ENCODE measurements at places on chromosomes 12 and 14.
A peak's percentile ranks its signal among the peaks of the same experiment; 100 is the strongest.

GRCh38 chr12:93825501-93825888 lies 148.3 kb downstream of the CRADD start:
- DNase-seq: no peak

GRCh38 chr12:2449586-2449985 lies 345.2 kb upstream of the FKBP4 start:
- no peak for DNase-seq

DNA sequence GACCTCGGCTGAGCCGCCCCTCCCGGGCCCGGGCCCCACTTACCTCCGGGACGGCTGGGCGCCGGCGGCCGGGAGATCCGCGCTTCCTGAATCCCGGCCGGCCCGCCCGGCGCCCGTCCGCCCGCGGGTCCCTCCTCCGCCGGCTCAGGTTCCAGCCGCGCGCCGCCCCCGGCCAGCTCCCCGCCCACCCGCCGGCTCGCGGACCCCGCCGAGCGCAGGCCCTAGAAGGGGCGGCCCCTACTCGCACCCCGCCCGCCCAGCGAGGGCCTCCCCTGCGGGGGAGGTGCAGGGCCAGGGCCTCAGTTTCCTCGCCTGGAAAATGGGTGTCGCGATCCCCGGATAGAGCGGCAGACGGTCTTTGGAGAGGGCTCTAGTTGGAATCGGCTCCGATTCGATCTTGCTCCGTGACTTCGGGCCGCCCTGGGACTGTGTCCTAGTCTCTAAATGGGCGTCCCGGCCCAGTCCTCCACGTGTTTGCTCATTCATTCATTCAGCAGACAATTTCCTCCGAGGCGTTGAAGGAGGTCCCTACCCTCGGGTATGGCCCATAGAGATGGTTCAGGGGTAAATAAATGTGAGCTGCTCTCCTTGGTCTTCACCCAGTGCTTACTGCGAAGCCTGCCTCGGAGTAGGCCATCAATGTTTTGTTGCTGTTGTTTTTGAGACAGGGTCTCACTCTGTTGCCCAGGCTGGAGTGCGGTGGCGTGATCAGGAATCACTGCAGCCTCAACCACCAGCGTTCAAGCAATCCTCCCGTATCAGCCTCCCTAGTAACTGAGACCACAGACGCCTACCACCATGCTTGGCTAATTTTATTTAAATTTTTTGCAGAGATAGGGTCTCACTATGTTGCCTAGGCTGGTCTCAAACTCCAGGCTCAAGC lies at the start of gene TRPV4:
TRPV4 (minus strand) TSS at position 92 of the 883 bp plus-strand sequence. CDS start 18,602 bp downstream, outside the sequence.
- no peak for DNase-seq

DNA sequence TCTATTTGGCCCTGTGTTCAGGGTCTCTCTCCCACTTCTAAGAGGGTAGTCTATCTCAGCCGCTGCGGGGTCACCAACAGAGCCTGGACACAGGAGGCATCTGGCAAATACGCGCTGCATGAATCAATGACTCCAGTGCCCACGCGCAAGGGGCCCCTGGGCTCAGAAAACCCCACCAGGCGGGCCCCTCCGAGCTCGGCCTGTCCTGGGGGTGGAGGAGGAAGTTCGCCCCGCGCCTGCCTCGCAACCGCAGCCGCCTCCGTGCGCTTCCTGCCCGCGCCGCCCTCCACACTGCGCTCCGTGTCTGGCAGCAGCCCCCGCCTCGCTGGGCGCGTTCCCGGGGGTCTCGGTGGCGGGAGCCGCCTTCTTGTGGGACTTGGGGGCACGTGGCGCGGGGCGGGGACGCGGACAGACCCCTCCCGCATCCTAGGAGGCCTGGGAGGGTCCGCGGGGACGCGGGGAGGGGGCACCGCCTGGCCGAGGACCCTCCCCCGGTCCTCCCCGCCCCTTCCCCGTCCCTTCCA lies 811 bp upstream of the FBRSL1 start:
- peak; percentile 59 for DNase-seq

DNA sequence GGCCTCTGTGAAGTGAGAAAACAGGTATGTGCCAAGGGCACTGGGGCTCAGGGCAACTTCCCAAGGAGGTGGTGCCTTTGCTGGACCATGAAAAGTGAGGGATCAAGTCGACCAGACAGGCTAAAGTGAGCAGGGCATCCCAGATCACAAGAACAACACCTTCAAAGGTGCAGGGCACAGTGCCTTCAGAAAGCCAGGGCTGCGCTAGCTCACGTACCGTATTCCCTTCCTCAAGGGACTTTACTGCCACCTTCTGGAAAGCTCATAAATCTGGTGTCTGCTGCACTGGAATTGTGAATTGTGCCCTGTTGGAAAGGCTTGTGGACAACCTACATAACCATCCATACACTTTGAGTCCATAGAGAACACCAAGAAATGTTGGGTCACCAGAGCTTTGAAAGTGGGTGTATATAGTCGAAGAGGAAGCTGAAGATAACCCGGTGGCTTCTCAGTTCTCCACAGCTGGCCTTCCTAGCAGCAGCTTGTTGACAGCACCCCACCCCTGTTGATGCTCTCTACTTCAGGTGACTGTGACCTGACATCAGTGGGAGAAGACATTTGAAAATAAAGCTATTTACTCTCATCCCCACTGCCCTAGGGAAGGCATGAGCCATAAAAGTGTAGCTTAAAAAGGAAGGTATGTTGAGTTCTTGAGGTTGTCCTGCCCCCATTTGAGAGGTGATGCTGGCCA lies 24.5 kb downstream of the FIGNL2 start:
- no peak for DNase-seq

DNA sequence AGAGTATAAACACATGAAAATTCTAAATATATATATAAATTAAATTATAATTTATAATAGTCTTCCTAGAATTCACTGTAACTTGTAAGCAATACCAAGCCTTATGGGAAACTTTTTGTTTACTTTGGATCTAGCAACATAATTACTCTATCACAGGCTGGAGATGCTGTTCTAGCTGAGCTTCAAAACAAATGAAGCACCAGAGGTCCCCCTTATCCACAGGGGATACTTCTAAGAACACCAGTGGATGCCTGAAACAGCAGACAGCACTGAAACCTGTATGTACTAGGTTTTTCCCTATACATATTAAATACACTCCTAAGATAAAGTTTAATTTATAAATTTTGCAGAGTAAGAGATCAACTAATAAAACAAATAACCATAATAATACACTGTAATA lies 96.6 kb downstream of the CDK17 start:
- no peak for DNase-seq

- DNase-seq: no peak
Measured at GRCh38 chr14:98769326-98769725, 502.7 kb downstream of the BCL11B start.

- no peak for DNase-seq
Measured at GRCh38 chr12:52964556-52965336, 15.8 kb downstream of the KRT18 start.

- DNase-seq: peak; percentile 7
Measured at GRCh38 chr12:111597831-111598636, 1.1 kb downstream of the ATXN2 start.

- DNase-seq: no peak
Measured at GRCh38 chr12:89521364-89522223, 3.0 kb downstream of the GALNT4 start.

DNA sequence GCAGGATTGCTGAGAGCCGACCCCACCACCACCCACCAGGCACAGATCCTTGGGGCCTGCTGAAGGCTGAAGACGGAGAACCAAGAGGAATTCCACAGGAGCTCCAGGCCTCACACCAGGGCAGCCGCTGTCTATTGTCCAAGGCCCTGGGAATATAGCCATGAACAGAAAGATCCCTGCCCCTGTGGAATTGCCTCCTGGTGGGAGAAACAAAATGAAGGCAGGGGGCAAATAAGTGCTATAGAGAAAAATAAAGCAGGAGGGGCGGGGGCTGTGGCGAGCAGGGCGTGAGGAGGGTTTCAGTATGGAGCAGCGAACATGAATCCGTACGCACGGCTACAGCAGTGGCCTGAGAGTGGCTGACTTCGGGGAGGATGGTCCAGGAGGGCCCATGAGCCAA lies 96.1 kb downstream of the EML1 start:
- no peak for DNase-seq

DNA sequence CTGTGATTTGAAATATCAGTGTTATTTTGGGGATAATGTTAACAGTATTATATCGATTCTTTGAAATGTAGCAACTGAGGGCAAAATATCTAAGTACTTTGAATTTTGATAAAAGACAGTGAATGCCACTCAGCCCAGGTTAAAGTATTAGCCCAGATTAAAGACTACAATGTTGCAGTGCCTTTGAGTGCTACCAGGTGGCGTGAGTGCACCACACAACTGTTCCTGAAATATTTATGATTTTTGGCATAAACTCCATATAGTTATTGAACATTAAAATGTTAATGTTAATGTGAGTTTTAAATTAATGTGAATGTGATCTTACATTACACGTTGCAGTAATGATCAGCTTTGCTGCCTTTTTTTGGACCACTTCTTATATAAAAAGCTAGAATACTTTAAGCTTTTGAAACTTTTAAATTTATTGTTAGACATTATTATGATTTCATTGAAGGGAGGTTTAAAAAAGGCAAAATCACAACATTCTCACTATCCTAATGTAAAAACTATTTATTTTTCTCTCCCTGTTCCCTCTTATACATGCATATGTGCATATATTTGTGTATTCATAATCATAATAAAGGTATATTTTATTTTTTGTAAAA lies 22.5 kb downstream of the MRPS35 start:
- DNase-seq: peak; percentile 50

- no peak for DNase-seq
Measured at GRCh38 chr12:130813436-130813835, 25.6 kb downstream of the STX2 start.

DNA sequence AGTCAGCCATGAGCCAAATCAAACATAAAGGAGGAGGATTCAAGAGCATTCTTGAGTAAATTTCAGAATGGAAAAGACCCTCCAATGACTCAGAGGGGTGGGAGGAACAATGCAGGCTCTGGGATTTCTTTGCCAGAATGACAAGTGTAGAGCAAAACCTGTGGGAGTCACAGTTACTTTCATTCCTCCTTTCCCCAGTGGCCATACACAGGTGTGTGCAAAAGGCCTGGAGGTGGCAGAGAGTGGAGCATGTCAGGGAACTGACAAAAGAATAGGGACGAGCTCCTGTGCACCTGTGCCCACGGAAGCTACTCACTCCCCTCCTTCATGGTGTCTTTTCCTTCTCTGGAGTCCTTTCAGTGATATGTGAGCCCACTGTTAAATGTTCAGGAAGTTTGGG lies 9.4 kb upstream of the CIPC start:
- DNase-seq: no peak

- DNase-seq: no peak
Measured at GRCh38 chr12:130427381-130427887, 89.7 kb downstream of the PIWIL1 start.

DNA sequence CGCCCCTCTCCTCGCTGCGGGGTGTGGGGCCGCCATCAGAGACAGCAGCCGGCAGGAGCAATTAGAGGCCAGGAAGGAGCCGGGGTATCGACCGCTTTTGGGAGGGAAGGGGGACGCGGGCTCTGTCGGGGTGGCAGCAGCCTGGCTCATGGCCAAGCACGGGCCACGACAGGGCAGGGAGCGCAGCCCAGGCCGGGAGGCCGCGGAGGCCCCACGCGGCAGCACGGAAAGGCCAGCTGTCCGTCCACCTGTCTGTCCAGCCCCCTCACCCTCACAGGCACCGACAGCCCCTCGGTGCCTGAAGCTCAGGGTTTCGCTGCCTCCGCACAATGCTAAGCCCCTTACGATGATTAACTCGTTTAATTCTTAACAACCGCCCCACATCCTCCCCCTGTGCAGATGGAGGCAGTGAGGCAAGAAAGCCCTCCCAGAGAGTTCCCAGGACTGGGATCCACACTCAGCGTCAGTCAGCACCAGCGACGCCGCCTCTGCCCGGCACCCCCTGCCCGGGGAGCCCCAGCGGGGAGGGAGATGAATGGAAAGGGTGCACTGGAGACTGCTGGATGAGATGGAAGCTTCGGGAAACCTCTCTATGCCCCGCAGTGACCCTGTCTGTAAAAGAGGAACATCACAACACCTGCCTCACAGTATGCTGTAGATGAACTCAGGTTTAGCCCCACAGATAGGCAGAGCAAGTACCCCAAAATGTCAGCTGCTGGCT lies 23.7 kb downstream of the NCOR2 start:
- DNase-seq: no peak

DNA sequence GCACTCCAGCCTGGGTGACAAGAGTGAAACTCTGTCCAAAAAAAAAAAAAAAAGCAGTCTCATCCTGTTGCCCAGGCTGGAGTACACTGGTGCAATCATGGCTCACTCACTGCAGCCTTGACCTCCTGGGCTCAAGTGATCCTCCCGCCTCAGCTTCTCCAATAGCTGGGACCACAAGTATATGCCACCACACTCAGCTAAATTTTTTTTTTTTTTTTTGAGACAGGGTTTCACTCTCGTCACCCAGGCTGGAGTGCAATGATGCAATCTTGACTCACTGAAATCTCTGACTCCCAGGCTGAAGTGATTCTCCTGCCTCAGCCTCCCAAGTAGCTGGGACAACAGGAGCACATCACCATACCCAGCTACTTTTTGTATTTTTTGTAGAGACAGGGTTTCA lies 5.2 kb upstream of the CNPY2 start:
- DNase-seq: no peak

DNA sequence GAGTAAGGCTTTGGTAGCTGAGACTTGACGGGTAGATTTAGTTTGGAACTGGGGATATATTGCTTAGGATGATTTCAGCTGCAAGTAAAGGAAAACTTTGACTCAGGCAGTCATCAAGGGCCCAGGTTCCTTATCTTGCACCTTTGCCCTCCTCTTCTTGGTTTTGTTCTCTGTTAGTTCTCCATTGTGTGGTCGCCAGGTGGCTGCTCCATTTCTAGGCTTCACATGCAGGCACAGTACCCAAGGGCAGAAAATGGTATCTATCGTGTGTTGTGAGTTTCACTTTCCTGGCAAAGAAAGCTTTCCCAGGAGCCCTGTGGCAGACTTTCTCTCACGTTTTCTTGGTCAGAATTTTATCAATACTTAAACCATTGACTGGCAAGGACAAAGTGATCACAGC lies 50.8 kb downstream of the VRK1 start:
- no peak for DNase-seq

DNA sequence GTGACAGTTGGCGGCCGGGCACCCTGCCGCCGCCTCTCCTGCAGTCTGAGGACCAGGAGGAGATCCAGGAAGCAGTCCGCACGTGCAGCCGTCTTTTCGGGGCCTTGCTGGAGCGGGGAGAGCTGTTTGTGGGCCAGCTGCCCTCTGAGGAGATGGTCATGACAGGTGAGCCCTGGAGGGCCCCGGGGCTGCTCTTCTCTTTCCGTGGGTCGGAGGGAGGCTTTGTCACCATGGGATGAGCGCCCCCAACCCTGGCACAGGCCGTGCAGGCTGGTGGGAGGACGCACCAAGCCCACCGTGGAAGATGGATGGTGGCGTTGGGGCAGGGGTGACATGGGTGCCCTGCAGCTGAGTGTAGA lies 532 bp downstream of the NOC4L start:
- no peak for DNase-seq

DNA sequence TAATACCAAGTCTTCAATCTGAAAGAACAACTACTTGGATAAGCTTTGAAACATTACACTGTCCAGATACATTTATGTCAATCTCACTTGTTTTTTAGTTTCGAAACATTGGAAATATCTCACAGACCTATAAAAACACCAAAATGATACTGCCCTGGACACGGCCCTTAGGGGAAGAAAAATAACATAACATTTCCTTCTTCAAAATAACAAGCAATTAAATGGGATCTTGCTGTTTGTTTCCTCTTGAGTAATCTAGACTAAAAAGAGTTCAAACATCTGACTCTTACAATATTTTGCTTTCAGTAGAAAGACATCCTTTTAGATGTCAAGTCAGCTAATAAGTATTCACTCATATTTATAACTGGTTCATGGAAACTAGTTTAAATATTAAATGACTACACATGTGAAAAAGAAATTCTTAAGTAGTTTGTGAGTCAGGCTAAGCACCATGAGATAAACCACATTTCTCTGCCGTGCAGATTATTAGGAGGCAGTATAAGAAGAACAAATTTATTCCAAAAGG lies 87.5 kb downstream of the EPS8 start:
- DNase-seq: no peak

Measured in CD4-positive, alpha-beta T cell (primary cell).